ENCODE measurements at places on chromosomes 7 and 10. TPM values are rescaled to one million over a fixed set of nuclear protein-coding genes. Genes with fewer than 3 reads are reported as not detected.

The ITPRID1 gene
- not detected for total RNA-seq

The TMEM236 gene
- total RNA-seq: not detected

The VIPR2 gene
- not detected for total RNA-seq

The HOXA6 gene
- total RNA-seq: 5.7 TPM

The TMEM184A gene
- total RNA-seq: 1.6 TPM

The TAC1 gene
- 2.7 TPM for total RNA-seq

The DLG5 gene
- total RNA-seq: 21.8 TPM

The TEX36 gene
- 0.27 TPM for total RNA-seq

The ARHGEF35 gene
- not detected for total RNA-seq

The EGR2 gene
- total RNA-seq: 0.34 TPM

The MYPN gene
- 0.08 TPM for total RNA-seq

The TLX1 gene
- not detected for total RNA-seq

The ETV1 gene
- 18.7 TPM for total RNA-seq

The KLF14 gene
- 0.45 TPM for total RNA-seq

The CDK14 gene
- total RNA-seq: 14.5 TPM

The CACNA2D1 gene
- 8.3 TPM for total RNA-seq

The KIF11 gene
- 39.6 TPM for total RNA-seq

The RASSF4 gene
- total RNA-seq: 2.6 TPM

The DNAH11 gene
- 5.0 TPM for total RNA-seq

The DKK1 gene
- 35.2 TPM for total RNA-seq

The KCNMA1 gene
- 13.5 TPM for total RNA-seq

The CHAT gene
- not detected for total RNA-seq

The CALY gene
- not detected for total RNA-seq

The CYP26C1 gene
- 0.04 TPM for total RNA-seq

The WDR86 gene
- total RNA-seq: not detected

The TMEM229A gene
- total RNA-seq: not detected

The PRSS37 gene
- not detected for total RNA-seq

The MAD1L1 gene
- total RNA-seq: 71.4 TPM

The TRPV5 gene
- total RNA-seq: 0.05 TPM

The HOXA1 gene
- total RNA-seq: 1.1 TPM
